ENCODE measurements at places on chromosomes 3 and 15. TPM values are rescaled to one million over a fixed set of nuclear protein-coding genes. Genes with fewer than 3 reads are reported as not detected.

GRCh38 chr3:38646630-38647029 lies 2.9 kb downstream of the SCN5A start:
- DNase-seq: no peak

- peak; percentile 100 for DNase-seq
Observed at GRCh38 chr3:4978204-4978965, 852 bp upstream of the BHLHE40 start.

DNA sequence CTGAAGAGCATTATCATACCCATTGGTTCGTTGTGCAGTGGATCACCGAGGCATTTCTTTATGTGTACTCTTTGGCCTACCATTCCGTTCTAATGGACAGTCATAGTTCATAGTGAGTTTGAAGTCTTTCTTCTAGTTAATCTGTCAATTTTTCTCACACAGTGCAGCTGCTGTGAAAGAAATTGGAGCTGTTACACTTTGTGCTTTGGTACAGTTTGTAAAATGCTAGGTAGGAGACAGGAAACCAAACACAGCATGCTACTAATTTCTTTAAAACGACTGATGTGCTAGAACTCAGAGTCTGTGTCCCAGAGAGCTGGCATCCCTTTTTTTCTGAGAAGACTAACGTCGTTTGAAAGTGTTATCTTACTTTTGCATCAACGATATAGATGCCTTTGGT lies 218.9 kb downstream of the CNTN4 start:
- no peak for DNase-seq

The TMEM212 gene
- total RNA-seq: not detected

GRCh38 chr15:101018016-101018415 lies 98.9 kb downstream of the LRRK1 start:
- no peak for DNase-seq

DNA sequence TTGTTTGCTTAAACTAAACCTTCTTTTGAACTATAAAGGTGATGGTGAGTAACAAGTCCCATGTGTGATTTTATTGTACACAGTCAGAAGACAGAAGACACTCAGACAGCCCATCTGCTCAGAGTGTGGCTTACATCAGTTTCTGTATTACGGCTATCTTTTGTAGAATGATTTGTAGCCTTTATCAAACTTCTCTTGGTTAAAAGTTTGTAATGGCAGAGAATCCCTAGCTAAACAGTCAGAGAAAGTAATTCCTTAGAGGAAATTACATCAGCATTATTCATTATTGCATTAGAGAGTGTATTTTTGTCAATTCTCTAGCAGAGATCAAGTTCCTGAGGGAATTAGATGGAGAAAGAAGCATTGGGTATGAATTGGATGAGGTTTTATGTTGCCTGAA lies 500.8 kb downstream of the CNTN4 start:
- no peak for DNase-seq

The CFAP91 gene
- 0.17 TPM for total RNA-seq

- no peak for DNase-seq
Observed at GRCh38 chr15:74641151-74641550, 25.5 kb downstream of the CLK3 start.

The CD200R1 gene
- 0.33 TPM for total RNA-seq

DNA sequence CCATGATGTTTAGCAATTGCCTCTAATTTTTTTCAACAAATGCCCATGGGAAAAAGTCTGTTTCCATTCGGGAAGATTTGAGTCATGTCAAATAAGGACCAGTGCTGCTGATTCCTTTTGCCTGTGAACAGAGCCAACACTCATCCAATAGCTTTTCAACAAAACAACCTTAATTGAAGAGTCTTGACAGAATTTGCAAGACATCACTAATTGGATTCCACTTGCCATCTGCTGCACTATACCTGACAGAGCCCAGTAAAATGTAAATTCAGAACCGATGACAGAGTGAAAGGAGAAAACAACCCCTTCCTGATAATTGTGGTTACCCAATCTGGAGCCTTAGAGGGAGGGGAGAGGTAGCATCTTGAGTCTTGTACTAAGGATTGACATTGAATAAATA lies 426.7 kb downstream of the AGBL1 start:
- no peak for DNase-seq

DNA sequence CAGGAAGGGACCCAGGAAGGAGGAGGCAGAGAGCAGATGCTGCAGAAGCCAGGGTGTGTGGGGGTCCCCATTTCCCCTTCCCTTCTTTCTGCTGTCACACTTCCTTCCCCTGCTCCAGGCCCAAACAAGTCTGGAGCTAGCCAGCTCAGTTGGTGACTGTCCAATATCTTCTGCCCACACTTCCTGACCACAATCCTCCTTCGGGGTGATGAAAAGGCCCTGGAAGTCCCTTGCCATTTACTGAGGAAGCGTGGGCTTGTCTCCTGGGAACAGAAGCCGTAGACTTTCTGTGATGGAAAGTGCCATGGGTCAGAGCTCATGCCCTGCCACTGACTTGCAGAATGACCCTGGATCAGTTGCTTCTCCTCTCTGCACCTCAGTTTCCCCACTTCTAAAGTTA lies 39.0 kb downstream of the ANAPC13 start:
- DNase-seq: peak; percentile 76

The ECE2 gene
- total RNA-seq: 0.33 TPM

The ZNF662 gene
- 0.64 TPM for total RNA-seq

GRCh38 chr15:66845266-66845785 lies 143.3 kb downstream of the SMAD6 start:
- DNase-seq: no peak

GRCh38 chr3:136899622-136900158 lies 37.7 kb downstream of the NCK1 start:
- no peak for DNase-seq

GRCh38 chr3:133675631-133676335 lies 14.0 kb upstream of the TOPBP1 start:
- DNase-seq: no peak

- DNase-seq: no peak
Observed at GRCh38 chr3:68009900-68010299, 355.5 kb upstream of the SUCLG2 start.

GRCh38 chr3:143419611-143420010 lies 300.0 kb downstream of the CHST2 start:
- no peak for DNase-seq

The LDHAL6B gene
- total RNA-seq: not detected

The GPR87 gene
- total RNA-seq: 78.7 TPM

- DNase-seq: no peak
Observed at GRCh38 chr15:83068054-83068453, 1.0 kb upstream of the BTBD1 start.

DNA sequence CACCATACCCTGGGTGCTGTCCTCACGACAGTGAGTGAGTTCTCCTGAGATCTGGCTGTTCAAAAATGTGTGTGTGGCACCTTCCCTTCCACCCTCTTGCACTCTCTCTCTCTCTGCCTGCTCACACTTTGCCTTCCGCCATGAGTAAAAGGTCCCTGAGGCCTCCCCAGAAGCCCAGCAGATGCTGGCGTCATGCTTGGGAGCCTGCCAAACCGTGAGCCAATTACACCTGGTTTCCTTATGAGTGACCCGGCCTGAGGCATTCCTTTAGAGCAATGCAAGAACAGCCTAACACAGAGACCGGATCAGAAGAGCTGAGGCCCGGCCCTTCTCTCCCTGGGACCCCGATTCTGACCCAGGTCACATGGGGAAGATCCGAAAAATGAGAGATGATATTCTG lies 15.4 kb downstream of the TMEM44 start:
- DNase-seq: peak; percentile 34

The PLA1A gene
- not detected for total RNA-seq

DNA sequence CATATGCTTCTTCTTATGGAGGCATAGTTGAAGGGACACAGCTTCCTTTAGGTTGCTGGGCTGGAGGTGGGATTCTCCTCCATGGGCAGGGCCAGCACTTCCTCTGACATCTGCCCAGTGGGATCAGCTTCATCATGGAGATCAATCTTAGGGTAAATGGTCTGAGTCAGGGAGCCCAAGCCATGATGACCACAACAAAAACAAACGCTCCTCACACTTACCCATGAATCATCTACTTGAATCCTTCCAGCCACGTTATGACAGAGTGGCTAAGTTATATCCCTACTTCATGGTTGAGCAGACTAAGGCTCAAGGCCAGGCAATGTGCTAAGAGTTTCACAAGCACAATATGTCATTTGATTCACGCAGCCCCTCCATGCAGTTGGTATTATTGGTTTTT lies 87.2 kb upstream of the NMNAT3 start:
- DNase-seq: peak; percentile 76

- no peak for DNase-seq
Observed at GRCh38 chr3:126445506-126445905, 30.2 kb downstream of the ZXDC start.

- no peak for DNase-seq
Observed at GRCh38 chr15:96353416-96353929, 23.0 kb downstream of the NR2F2 start.

Data from mammary epithelial cell (primary cell).